Type B pancreatic cell (in vitro differentiated cells): ENCODE measurements at places on chromosomes 1 and 21. TPM values are rescaled to one million over a fixed set of nuclear protein-coding genes. Genes with fewer than 3 reads are reported as not detected.

DNA sequence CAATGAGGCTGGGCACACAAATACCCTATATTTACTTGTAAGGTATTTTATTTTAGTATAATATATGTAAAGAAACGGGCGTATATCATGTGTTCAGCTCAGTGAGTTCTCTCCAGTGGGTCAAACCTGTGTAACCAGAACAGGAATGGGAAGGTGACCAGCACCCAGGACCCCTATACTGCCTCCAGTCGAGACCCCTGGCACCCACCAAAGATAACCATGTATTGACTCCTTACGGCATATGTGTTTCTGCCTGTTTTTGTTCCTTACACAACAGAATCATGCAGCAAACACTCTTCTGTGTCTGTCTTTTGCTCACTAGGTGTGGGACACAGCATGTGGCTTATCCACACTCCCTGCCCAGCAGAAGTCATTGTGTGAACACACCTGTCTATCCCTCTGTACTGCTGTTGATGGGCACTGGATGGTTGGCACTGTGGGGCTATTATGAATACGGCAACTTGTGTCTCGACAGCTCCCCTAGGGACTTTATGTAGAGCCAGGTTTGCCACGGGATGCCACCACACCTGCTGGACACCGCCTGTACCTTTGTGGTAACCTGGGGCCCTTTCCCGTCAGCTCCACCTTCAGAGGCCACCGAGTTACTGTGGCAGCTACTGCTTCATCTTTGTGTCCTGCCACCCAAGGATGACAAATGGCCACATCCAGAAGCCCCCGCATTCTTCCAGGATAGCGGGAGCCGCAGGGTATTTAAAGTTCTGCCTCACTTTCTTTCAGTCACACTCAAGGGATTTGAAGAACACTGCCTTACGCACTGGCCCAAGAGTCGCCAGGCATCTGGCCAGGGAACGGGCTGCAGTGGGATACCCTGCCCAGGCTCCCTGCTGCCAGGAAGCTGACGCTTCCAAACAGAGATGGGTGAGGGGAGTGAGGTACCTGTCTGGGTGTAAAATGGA, 23.5 kb upstream of the C2CD2 start:
- no peak overlapping the region for H3K4me3 ChIP-seq
- H3K36me3 ChIP-seq = no peaks in the 10 kb centered on the region
- peak; percentile 51 for DNase-seq
- H3K27ac ChIP-seq = no peak overlapping the region
- no peaks in the 10 kb centered on the region for H3K27me3 ChIP-seq
- H3K4me1 ChIP-seq = no peaks in the 10 kb centered on the region

Gene TTC22
- total RNA-seq = 7.0 and 12.4 TPM in 2 replicates

DNA sequence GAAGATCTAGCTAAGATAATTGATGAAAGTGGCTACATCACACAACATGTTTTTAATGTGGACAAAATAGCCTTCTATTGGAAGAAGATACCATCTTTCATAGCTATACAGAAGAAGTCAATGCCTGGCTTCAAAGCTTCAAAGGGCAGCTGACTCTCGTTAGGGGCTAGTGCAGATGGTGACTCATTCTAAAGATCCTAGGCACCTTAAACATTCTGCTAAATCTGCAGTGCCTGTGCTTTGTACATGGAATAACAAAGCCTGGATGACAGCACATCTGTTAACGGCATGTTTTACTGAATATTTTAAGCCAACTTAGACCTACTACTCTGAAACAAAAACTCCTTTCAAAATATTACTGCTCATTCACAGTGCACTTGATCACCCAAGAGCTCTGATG, 65.6 kb upstream of the USP24 start:
- H3K27me3 ChIP-seq = no peaks in the 10 kb centered on the region
- no peak overlapping the region for H3K4me3 ChIP-seq
- no peaks in the 10 kb centered on the region for H3K36me3 ChIP-seq
- no peak for DNase-seq
- no peak overlapping the region for H3K27ac ChIP-seq

DNA sequence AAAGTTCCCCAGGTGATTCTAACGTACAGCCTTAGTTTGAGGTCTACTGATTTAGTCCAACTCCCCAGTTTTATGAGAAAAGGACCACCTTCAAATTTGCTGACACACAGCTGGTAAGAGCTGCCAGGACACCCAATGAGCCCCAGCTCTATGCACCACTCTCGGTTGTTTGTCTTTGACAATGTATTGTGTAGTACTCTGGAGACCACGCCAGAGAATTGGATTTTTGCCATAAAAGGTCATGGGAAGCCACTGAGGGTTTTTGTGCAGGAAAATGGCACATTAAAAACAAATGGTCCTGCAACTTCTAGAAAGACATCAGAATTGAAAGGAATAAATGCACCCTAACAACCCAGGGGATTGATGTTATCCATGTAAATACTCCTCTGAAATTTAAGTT, 7.1 kb upstream of the IER5 start:
- H3K4me3 ChIP-seq = no peak overlapping the region
- no peaks in the 10 kb centered on the region for H3K36me3 ChIP-seq
- no peak overlapping the region for H3K27ac ChIP-seq
- H3K4me1 ChIP-seq = peaks cover 26% of the 10 kb centered on the region

Gene RHCE
- 0.39 and 0.88 TPM in 2 replicates for total RNA-seq

DNA sequence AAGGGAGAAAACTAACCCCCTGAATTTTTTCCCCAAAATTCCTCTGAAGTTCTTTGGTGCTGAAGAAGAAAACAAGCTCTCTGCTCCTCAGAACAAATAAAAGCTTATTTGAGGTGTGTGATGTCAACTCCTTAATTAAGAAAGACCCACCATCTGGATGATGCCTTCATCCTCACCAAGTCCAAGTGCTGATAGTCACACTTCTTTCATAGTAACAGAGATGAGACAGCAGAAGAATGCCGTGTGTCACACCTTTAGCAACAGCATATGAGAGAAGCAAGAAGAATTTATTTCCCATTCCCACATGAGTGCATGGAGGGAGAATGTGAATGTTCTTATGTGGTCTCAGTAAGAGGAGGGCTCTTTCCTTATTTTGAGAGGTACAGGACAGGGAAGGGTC, 91.2 kb downstream of the TGFB2 start:
- H3K4me3 ChIP-seq = no peak overlapping the region
- peaks cover 8% of the 10 kb centered on the region for H3K4me1 ChIP-seq
- no peak overlapping the region for H3K27ac ChIP-seq
- DNase-seq = no peak
- H3K36me3 ChIP-seq = peaks cover 46% of the 10 kb centered on the region

DNA sequence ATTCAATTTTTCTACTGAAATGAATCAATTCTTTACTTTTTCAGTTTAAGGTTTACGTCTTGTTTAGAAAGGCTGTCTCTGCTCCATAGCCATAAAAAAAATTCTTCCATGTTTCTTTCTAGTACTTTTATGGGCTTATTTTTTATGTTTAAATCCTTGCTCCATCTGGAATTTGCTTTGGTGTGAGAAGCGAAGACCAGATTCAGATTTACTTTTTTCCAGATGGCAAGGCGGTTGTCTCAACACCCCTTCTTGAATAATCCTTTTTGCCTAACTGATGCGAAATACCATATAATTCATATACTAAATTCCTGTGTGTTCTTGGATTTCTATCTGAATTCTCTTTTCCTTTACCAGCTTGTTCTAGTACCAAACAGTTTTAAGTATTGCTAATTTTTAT, 101.5 kb downstream of the C1orf94 start:
- no peak for DNase-seq
- no peak overlapping the region for H3K27ac ChIP-seq
- no peaks in the 10 kb centered on the region for H3K36me3 ChIP-seq
- H3K4me1 ChIP-seq = no peaks in the 10 kb centered on the region
- no peak overlapping the region for H3K4me3 ChIP-seq
- H3K27me3 ChIP-seq = peaks cover 29% of the 10 kb centered on the region

DNA sequence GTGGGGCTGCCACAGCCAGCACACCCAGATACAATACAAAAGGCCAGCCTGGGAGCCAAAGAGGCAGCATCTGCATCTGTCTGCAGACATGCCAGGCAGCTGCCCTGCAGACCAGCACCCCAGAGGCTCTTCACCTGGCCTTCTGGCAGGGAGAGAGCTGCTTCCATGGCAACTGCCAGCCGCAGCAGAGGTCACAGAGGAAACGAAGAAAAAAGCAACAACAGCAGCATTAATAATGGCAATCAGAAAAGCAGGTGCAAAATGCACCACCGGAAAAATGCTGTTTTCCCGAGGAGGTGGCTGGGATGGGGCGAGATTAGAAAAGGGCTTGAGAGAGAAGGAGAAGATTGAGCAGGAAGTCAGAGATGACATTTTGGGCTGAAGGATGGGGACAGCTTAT, 309.5 kb downstream of the PCP4 start:
- H3K36me3 ChIP-seq = peaks cover 2% of the 10 kb centered on the region
- H3K4me1 ChIP-seq = no peaks in the 10 kb centered on the region
- peaks cover 2% of the 10 kb centered on the region for H3K27me3 ChIP-seq
- no peak overlapping the region for H3K4me3 ChIP-seq
- no peak for DNase-seq
